Stimulated activated CD8-positive, alpha-beta memory T cell treated with anti-CD3 and anti-CD28 coated beads, Interleukin-15, amount 100 ng/mL, for 24 hours (primary cell): ENCODE measurements at places on chromosomes 11 and 22.

- DNase-seq = no peak
Measured at GRCh38 chr11:2463766-2464277, 19.0 kb downstream of the KCNQ1 start.

DNA sequence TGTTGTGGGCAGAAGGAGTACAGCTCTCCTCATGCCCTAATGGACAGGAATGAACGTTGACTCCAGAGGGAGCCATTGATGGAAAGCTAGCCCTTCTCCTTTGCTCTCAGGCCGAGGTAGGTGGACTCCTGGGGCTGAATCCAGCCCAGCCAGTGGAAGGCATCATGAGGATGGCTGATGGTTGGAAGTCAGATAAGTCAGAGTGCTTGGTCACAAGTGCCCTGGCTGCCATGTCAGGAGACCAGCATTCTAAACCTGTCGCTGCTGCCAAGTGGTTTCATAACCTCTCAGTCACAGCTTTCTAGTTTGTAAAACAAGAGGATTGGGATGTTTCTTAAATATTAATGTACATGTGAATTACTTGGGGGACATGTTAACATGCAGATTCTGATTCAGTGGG lies 32.3 kb downstream of the PIWIL4 start:
- DNase-seq = no peak

DNA sequence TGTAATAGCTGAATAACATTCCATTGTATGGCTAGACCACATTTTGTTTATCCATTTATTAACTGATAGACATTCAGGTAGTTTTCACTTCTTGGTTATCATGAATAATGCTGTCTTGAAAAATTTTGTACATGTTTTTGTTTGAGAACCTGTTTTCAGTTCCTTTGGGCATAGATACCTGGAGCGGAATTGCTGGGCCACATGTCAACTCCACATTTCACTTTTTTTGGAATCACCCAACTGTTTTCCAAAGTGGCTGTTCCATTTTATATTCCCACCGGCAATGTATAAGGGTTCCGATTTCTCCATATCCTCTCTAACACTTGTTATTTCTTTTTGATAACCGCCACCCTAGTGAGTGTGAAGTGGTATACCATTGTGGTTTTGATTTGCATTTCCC lies 184.3 kb downstream of the LARGE1 start:
- no peak for DNase-seq

GRCh38 chr22:17705546-17705945 lies 67.0 kb downstream of the BCL2L13 start:
- DNase-seq = no peak

DNA sequence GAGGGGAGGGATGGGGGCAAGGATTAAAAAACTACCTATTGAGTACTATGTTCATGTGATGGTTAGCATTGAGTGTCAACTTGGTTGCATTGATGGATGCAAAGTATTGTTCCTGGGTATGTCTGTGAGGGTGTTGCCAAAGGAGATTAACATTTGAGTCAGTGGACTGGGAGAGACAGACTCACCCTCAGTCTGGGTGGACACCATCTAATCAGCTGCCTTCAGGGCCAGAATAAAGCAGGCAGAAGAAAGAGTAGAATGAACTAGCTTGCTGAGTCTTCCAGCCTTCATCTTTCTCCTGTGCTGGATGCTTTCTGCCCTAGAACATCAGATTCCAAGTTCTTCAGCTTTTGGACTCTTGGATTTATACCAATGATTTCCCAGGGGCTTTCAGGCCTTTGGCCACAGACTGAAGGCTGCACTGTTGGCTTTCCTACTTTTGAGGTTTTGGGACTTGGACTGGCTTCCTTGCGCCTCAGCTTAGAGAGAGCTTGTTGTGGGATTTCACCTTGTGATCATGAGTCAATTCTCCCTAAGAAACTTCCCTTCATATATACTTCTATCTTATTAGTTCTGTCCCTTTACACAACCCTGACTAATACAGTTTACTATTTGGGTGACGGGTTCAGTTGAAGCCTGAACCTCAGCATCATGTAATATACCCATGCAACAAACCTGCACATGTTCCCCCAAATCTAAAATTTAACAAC lies 70.2 kb downstream of the MTNR1B start:
- DNase-seq = no peak

- no peak for DNase-seq
Measured at GRCh38 chr11:95849087-95849825, 59.0 kb downstream of the CEP57 start.

GRCh38 chr11:107621081-107621480 lies 30.1 kb downstream of the ELMOD1 start:
- DNase-seq = no peak

DNA sequence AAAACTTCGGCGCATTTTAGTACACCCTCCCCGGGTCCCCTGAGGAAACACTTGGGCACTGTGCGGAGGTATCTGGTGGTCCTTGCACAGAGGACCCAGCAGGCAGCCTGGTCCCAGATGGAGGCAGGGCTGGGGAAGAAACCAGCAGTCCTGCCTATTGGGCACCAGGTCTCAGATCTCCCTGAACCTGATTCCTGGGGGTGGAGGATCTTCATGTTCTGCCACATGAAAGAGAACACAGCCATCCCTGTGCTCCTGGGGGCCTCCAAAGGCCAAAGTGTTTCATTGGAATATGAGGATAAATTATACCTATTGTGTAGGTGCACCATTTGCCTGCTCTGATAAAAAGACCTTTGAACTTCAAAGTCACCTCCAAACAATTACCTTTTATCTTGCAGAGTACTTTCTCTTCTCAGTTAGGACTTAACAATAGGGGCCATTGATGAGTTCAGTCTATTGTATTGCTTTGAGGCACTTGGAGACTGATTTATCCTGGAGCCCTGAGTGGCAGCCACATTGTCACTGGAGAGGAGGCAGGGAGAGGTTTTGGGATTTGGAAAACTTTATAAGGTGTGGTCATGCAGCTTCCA lies 1.8 kb downstream of the RCN1 start:
- DNase-seq = no peak

- no peak for DNase-seq
Measured at GRCh38 chr11:122242731-122243130, 126.7 kb upstream of the BLID start.

- no peak for DNase-seq
Measured at GRCh38 chr22:44075670-44076069, 51.6 kb downstream of the PARVB start.

- no peak for DNase-seq
Measured at GRCh38 chr11:131880316-131880715, 509.9 kb downstream of the NTM start.

DNA sequence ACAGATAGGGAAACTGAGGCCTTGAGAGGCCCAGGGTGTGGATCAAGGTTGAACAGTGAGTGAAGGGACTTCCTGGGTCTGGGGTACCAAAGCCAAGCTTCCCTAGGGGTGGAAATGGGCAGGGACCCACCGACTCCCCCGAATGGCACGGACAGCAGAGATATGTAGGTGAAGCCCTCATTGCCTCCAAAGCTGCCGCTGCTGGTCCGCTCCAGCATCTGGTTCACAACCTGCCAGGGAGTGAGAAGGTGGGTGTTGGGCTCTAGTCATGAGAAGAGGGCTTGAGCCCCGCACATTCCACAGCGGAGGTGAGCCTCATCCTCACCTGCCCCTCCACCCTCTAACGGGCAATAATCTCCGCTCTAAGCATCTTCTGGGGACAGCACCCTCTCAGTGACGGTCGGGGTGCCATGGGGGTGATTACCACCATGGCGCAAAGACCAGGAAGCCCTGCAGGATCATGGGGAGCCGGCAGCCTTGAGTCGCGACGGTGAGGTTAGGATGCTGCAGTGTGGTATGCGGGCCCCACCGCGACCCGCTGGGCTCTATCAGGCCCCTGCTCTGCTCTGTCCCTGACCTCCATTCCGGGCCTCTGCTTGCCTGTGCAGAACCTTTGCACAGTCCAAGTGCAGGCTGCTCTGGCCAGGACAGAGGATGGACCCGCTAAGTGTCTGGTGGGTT lies 10.8 kb downstream of the ALDH3B2 start:
- DNase-seq = no peak

DNA sequence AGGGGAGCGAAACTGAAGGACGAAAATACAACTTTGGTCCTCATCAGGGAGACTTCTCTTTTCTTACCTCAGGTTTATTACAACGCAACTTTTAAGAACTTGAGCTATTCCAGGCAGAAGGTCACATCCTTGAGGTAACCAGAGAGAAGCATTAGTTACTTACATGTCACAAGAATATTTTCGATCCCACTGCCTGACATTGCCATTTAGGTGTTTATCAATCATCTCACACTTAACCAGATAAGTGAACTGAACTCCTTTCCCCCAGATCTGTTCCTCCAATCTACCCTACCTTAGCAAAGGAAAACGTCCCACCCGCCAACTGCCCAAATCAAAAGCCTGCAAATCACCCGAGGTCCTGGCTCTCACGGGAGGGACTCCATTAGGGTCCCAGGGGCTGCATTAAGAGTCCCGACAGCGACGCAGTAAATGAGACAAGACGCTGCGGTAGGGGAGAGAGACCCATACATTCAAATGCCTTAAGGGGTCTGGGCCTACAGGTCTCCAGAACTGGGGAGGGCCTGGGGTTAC lies 734 bp downstream of the ZNF280B start:
- no peak for DNase-seq

DNA sequence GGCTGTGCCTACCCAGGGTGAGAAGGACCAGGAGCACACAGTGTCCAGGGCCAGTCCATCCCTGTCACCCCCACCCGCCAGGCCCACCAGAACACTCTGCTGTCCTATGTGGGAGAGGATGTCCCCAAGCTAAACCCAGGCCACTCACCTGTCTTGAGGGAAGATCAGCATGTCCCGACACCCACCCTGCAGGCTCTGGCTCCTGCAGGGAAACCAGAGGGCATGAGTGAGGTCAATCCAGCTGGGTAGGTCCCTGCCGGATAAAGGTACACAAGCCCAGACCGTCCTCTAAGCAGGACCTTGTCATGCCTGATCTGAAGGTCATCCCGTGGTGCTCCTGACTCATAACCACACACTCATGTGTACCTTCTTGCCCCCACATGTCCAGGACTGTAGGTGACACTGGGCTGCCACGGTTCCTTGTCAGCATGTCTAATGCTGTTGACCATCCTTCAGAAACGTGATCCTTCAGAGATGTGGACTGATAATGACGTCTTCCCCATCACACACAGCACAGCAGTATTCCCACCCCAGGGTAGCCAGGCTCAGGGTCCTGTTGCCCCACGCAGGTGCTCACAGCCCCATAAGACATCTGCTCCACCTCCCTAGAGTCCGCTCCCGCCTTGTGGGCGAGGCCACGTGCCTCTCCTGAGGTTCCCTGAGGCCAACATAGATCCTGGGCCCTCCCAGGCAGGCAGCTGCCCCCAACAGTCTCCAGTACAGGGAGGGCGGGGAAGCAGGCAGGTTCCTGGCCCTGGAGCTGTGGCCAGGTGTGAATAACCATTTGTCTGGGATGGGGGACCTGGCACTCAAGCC lies 6.1 kb downstream of the ARVCF start:
- DNase-seq = no peak

DNA sequence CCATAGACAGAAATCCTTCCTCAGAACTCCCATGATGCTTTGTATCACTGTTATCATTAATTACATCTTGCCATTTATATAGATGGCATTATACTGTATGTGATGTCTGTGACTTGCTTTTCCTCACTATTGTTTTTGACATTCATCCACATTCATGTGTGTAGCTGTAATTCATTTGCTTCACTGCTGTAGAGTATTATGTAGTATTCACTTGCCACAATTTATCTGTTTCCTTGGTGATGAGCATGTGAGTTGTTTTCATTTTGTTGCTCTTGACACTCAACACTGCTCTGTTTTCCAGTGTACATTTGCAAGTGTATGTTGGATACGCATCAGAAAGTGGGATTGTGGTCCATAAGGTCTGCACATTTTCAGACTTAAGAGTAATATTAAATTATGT lies 328.6 kb upstream of the C11orf87 start:
- DNase-seq = no peak

- no peak for DNase-seq
Measured at GRCh38 chr11:109197656-109198055, 224.3 kb upstream of the C11orf87 start.

DNA sequence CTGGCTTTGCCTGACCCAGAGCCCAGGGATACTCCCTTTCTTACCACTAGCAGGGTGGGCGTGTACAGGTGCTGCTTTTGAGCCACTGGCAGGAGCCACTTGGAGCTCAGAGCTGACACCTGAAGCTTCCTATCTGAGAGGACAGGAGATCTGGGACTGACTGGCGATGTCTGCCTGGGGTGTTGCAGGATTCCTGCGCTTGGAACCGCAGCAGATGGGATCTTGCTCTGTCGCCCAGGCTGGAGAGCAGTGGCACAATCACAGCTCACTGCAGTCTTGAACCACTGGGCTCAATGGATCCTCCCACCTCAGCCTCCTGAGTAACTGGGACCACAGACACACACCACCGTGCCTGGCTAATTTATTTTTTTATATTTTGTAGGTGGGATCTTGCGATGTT lies 17.7 kb downstream of the GP1BB start:
- DNase-seq = no peak

DNA sequence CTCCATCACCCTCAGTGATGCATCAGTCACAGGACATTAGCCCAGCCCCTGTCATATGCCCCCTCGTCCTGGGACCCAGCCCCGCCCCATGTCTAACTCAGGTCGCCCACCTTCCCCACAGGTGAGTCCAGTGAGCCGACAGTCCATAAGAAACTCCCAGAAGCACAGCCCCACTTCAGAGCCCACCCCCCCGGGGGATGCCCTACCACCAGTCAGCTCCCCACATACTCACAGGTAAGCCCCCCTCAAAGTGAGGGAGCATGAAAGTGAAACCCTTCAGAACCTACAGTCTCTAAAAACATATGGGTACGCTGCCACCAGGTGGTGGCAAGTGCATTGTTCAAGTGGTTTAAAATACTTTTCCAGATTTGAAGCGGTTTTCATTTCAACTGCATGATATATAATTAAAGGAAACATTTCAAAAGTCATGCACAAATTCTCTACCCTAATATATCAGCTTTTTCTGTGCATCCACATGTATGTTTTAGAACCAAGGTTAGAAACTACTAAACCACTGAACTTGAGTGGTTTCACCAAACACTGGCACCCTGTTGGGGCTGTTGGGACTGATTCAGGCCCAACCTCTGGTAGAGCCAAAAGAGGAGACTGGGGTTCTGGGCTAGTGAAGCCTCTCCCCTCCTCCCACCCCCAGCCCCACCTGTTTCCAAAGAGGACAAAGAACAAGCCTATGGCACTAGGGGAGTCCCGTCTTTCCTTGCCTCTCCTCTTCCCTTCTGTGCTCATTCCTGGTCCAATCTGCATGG lies 17.3 kb downstream of the EPS8L2 start:
- no peak for DNase-seq

DNA sequence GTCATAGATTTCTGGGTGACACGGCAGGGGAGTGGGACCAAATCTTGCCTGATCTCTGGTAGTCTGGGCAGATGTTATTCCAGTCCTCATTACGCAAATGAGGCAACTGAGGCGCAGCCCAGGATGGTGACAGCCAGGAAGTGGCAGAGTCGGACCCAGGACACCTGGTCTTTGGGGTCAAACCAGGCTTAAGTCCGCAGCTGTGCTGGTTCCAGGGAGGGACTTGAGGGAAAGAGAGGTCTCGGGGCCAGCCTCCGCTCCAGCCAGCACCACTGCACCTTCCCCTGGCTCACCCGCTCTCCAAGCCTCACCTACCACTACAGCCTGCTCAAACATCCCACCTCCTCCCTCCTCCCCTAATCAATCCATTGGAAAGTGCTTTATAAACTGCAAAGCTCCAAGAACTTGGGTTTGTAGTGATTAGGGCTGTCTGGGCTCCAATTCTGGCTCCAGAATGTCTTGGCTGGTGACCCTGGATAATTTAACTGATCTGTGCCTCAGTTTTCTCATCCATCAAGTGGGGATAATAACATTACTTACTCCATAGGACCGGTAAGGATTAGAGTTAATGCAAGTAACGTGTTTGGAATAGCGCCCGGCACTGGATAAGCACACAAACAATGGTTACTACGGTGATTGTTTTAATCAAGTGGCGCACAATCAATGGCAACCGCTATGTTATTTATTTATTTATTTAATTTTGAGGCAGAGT lies 526 bp upstream of the PNPLA5 start:
- no peak for DNase-seq
